Omental fat pad (tissue), 4 donors: ENCODE measurements at places on chromosomes 7 and 10. TPM values are rescaled to one million over a fixed set of nuclear protein-coding genes. Genes with fewer than 3 reads are reported as not detected.

The CARD11 gene
- total RNA-seq: 1.4 TPM

The NYAP1 gene
- total RNA-seq: 3.6 TPM

The NXPH1 gene
- total RNA-seq: not detected

The PLAC9 gene
- 23.3 TPM for total RNA-seq

The C1QL3 gene
- not detected for total RNA-seq

The CYP2C8 gene
- not detected for total RNA-seq

The SFMBT2 gene
- total RNA-seq: 7.9 TPM

The DYDC2 gene
- not detected for total RNA-seq

DNA sequence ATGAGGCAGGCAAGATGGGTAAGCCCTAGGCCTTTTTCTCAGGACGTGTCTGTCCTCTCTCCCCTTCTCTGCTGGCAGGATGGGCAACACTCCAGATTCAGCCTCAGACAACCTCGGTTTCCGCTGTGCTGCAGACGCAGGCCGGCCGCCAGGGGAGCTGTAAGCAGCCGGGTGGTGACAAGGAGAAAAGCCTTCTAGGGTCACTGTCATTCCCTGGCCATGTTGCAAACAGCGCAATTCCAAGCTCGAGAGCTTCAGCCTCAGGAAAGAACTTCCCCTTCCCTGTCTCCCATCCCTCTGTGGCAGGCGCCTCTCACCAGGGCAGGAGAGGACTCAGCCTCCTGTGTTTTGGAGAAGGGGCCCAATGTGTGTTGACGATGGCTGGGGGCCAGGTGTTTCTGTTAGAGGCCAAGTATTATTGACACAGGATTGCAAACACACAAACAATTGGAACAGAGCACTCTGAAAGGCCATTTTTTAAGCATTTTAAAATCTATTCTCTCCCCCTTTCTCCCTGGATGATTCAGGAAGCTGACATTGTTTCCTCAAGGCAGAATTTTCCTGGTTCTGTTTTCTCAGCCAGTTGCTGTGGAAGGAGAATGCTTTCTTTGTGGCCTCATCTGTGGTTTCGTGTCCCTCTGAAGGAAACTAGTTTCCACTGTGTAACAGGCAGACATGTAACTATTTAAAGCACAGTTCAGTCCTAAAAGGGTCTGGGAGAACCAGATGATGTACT is 13.1 kb downstream of the PHKG1 start:
- DNase-seq: no peak

DNA sequence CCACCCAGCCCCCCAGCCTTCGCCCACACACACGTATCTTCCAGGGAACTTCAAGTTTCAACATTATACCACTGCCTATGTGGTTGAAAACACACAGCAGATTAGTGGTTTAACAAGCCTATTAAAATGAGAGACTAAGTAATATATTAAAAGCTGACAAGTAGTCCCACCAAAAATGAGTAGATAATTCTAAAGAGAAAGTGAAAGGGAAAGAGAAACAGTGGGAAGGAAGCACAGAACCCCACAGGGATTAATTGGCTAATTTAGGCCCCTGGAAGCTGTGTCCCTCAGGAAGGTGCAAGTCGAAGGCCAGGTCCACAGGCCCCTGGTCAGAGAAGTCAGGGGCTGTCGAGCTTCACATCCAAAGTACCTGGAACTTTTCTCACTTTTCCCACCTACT is 210.5 kb upstream of the YAE1 start:
- DNase-seq: no peak

DNA sequence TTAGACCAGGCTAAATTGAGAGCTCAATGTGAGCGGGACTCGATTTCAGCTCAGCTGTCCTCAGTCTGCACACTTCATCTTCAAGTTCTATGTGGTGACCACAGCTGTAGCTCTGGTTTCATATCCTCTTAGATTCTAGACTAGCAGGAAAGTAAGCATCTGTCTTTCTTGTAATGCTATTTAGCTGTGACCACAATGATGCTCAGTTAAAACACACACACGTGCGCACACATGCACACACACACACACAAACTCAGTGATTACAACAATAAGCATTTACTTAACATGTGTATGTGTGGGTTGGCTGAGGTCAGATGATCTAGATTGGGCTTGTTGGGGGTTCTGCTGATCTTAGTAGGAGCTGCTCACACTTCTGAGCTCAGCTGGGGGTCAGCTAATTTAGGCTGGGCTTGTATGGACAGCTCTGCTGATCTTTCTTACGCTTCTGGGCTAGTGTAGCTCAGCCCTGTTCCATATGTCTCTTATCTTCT is 82.5 kb downstream of the ZNF365 start:
- no peak for DNase-seq

- DNase-seq: no peak
Measured at GRCh38 chr7:141055146-141055545, 18.7 kb upstream of the TMEM178B start.

GRCh38 chr10:77867124-77867719 is 59.3 kb downstream of the DLG5 start:
- no peak for DNase-seq

GRCh38 chr7:80480566-80480965 is 31.3 kb downstream of the GNAT3 start:
- no peak for DNase-seq

DNA sequence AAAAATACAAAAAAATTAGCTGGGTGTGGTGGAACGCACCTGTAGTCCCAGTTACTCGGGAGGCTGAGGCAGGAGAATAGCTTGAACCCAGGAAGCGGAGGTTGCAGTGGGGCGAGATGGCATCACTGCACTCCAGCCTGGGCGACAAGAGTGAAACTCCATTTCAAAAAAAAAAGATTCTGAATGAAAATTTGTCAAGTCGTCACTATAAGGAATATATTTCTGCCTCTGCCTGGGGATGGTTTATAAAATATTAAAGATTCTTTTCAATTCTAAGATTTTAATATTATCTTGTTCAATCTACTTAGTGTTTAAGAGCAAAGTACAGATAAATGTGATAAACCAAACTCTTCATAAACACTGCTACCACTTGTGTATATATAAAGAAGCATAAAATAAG is 147.3 kb downstream of the NRBF2 start:
- DNase-seq: no peak

DNA sequence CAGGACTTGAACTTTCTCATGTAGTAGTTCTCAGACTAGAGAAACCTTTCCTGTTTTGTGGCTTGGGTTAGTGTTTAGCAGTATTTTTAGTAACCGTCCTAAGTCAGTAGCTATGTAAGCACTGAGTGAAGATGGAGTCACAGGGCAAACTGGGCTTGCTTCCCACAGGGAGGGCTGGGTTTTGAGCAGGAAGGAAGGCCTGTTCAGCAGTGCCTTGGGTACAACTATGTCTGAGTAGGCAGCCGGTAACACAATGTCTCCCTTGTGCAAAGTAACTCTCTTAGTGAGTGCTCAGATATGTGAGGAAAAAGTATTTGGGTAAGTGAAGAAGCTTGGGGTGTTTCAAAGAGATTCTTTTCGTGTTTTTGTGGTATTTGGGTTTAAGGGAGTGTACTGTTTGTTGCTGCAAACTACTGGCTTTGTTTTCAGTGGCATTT is 96.4 kb downstream of the CCSER2 start:
- no peak for DNase-seq

- DNase-seq: no peak
Measured at GRCh38 chr7:21923658-21924057, 22.0 kb downstream of the CDCA7L start.

DNA sequence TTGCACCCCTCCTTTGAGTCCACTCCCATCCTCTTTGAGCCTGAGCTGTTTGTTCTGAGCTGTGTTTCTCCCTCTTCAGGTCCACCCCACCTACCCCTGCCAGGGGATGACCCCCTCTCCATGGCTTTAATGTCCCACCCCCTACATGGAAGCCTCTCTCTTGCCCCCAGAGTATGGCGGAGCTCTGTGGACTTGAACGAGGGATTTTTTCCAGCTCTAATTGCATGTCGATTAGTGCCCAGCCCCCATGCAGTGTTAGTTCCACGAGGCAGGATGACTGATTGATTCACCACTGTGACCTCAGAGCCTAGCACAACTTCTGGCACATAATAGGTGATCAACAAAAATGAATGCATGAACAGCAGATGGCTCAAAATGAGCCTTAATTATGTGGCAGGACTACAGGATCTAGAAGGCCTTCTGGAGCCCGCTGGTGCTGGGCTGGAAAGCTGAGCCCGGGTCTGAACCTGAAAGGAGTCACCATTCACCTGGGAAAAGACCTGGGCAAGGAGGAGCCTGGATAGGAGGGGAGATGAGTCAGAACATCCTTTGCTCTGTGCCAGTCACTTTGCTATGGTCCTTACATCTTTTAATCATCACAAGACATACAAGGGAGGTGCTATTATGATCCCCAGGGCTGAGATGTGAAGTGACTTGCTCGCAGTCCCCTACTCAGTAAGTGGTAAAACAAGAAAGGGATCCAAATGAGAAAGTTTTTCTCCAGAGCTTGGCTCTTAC is 17.1 kb upstream of the SLC18A2 start:
- no peak for DNase-seq

GRCh38 chr10:94129393-94130130 is 135.8 kb downstream of the PLCE1 start:
- DNase-seq: no peak

- DNase-seq: no peak
Measured at GRCh38 chr10:133225707-133226191, 4.3 kb upstream of the UTF1 start.

GRCh38 chr7:32243687-32244290 is 173.6 kb upstream of the PDE1C start:
- no peak for DNase-seq

DNA sequence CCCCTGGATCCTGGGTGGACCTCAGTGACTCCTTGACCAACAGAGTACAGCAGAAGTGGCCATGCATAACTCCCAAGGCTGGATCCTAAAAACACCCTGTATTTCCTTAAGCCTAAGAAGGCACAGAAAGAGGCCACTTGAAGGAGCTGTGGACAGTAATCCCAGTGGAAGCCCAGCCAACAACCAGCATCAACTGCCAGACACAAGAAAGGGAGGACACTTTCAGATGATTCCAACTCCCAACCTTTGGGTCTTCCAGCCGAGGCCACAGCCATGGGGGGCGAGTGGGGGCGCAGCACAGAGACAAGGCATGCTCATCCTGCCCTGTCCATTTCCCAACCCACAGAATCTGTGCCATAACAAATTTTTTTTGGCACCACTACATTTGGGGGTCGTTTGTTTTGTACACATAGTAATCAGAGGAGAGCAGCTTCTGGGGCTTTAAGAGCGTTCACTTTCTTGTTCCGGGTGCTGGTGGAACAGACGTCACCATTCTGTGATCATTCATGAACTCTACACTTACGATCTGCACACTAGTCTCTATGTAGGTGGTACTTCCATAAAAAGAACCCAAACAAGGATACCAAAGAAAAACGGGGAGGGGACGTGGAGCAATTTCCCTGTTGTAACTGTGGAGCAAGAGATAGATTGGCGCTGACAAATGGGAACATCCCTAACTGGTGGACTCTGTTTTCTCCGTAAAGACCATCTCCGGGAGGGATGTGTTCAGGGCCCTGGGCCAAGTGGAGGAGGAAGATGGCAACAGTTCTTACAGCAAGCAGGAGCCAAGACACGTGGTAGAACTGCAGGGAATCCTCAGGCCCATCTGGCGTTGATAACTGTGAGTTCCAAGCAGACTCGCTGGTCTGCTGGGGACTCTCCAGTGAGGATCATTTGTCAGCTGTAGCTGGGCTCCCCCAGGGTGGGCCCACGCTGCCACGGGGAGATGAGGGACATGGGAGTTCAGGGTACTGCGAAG is 6.0 kb upstream of the SLC29A3 start:
- DNase-seq: peak; percentile 45

DNA sequence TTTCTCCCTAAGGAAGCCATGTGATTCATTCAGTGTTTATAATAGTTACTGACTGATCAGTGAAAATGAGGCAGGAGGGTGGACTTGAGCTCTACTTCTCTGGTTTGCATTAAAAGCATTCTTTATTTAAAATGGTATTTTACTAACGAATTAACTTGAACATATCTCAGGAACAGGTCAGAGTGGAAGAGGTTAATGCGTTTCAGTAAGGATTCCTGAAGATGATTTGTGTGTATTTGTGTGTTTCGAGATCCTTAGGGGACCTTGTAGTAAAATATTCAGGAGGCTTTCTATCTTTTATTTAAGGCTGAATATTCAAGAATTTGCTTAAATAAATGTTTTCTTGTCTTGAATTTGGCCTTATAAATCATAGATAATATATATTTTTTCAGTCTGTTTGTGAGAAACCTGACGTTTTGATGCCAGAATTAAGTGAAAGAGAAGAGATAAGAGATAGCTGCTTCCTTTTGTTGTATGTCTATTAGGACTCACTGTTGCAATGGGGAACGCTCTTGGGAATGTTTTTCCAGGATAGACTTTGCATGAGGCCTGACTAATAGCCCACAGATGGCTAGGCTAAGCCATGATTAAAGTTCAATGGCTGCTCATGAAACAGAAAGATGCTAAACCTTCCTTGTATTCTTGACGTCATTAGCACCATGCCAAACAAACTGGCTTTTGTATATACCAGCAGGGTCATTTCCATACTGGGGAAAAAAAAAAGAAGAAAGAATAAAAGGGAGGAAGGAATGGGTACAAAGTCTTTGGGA is 93.8 kb upstream of the MTPN start:
- DNase-seq: no peak

DNA sequence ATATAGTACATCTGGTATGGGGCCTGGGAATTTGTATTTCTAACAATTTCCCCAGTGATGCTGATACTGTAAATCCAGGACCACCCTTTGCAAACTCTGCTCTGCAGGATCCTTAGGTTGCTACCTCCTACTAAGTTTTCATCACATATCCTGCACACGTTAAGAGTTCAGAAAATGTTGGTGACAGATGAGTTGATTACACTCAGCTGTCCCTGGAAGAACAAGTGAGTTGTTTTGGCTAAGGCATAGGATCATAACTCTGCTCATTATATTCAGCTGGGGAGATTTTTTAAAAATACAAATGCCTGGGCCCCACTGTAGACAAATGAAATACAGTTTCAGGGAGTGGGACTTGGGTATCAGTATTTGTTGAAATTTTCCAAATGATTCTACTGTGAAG is 274.6 kb upstream of the HABP2 start:
- no peak for DNase-seq

DNA sequence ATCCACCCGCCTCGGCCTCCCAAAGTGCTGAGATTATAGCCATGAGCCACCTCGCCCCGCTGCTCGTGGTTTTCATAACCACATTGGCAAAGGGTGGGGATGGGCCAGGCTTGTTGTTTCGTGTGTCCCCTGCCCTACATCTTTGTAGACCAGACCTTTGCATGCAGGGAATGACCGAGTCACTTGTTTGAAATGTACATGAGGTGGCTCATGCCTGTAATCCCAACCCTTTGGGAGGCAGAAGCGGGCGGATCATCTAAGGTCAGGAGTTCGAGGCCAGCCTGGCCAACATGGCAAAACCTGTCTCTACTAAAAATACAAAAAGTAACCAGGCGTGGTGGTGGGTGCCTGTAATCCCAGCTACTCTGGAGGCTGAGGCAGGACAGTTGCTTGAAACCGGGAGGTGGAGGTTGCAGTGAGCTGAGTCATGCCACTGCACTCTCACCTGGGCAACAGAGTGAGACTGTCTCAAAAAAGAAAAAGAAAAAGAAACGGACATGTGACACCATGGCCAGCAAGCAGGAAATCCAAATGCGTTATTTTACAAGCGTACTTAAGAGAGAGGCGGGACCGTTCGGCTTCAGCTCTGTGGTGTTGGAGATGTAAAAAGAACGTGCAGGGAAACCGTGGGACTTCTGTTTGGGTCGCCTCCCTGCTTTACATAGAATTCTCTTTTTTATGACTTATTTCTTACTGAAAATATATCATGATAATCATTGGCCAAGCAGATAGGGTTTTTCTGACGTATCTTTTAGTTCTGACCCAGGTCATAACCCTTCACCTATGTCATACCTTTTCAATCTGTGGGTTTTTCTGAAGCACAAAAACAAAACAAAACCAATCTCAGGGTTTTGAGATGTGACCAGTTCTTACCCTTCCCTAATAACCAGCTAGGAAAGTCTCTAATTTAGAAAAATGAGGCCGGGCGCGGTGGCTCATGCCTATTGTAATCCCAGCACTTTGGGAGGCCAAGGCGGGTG is 45.1 kb downstream of the WIPI2 start:
- no peak for DNase-seq
